Neuronal stem cell (in vitro differentiated cells): ENCODE measurements at places on chromosomes 11 and 22.

DNA sequence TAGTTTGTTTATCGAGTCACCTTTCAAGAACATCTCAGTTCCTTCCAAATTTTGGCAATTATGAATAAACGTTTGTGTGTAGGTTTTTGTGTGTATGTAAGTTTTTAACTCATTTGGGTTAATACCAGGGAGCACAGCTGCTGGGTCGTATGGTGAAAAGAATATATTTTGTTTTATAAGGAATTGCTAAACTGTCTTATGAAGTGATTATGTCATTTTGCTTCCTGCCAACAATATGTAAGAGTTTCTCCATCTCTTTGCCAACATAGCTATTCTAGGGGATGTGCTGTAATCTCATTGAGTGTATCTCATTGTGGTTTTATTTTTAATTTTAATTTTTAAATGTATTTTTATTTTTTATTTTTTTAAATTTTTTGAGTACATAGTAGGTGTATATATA lies 27.3 kb downstream of the BCL2L13 start:
- DNase-seq = no peak

DNA sequence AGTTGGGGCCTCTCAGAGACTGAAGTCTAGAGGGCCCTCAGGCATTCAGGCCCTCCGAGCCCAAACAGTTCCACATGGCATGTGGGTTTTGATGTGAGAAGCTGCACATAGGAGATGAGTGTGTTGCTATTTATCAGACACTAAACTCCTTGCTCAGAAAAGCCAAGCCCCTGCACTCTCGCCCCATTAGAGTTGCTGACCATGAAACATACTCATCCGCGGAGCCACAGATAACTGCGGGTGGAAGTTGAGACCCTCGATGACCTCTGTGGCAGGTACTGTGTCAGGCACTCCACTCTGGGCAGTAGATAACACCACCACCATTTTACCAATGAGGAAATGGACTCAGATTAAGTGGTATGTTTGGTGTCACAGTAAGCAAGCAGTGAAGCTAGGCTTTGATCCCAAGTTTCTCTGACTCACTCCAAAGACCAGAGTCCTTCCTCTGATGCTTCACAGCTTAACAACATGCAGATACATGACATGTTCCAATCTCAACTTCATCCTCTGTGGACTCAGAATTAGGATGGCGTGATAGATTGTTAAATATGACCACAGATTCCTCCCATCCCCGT lies 202.1 kb downstream of the ADAMTS15 start:
- DNase-seq = no peak

- DNase-seq = no peak
Measured at GRCh38 chr11:125489166-125489565, 6.9 kb downstream of the FEZ1 start.

- no peak for DNase-seq
Measured at GRCh38 chr11:75200051-75200450, 40.5 kb upstream of the TPBGL start.

DNA sequence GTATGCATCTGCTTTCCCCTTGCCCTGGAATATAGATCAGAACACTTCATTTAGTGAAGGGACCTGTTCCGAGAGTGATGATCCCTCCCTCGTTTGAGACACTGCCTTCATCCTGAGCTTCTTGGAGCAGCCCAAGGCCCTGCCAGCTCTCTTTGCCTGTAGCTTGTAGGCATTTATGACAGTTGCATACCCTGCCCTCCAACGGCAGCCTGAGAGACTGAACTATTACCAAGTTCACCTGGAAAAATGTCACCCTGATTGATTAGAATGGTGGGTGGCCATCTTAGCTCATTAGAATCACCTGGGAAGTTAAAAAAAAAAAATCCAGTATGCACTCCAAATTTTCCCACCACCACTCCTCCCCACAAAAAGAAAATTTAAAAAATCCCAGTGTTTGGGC lies 1.5 kb downstream of the MICAL3 start:
- DNase-seq = no peak

- DNase-seq = no peak
Measured at GRCh38 chr11:64013141-64013896, 22.4 kb upstream of the FLRT1 start.

- no peak for DNase-seq
Measured at GRCh38 chr11:115926601-115927000, 422.4 kb upstream of the CADM1 start.

DNA sequence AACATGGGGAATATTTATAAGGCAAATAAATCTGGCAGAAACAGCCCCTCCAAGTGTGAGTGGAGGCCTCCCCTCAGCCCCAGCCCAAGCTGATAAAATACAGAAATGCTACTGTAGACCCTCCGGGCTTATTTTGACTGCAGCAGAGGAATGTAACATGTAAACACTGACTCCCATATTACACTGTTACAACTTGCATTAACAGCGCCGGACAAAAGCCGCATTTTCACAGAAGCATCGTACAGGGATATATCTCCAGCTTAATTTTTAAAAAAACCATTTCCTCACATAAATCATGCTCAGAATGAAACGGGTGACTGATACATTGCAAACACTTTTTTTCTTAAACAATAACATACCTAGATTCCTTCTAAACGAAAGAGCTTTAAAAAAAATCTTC lies 36.6 kb upstream of the COMT start:
- DNase-seq = no peak
